ENCODE measurements at places on chromosomes 4 and X.
A peak's percentile ranks its signal among the peaks of the same experiment; 100 is the strongest.

DNA sequence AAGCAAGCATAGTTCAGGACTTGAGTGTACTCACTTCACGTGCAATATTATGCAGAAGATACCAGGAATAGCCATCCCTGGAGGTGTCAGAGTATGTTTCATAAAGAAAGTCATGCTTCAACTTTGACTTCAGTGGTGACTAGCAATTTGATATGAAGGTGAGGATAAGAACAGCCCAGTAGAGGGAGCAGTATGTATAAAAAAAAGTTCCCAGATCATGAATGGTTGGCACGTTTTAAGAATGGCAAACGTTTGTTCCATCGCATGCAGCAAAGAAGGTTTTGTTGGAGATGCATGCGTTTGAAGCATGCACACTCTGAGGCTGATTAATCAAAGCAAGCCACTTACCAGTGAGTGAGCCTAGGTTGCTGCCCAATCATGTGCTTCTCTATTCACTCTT is 33.5 kb upstream of the SLITRK4 start:
- DNase-seq = no peak

GRCh38 chr4:41015016-41015675 is 199.2 kb downstream of the APBB2 start:
- no peak for DNase-seq

DNA sequence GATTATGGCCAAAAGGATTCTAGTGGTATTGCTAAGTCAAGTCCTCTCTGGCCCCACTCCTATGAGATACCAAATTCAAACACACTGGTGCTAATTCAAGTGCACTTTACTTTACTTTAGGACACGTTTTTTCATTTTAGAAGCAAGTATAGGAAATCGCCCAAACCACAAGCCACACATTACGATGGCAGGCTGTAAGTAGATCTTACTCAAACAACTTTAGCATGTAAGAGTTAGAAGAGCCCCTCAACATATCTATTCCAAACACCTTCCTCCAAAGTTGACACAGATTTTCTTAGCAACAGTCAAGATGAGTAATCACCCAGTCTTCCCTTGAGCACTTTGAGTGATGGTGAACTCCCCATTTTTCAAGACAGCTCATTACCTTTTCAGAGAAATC is 43.6 kb downstream of the DRD5 start:
- DNase-seq = no peak

GRCh38 chr4:2798399-2799223 is 5.7 kb downstream of the SH3BP2 start:
- DNase-seq = no peak

DNA sequence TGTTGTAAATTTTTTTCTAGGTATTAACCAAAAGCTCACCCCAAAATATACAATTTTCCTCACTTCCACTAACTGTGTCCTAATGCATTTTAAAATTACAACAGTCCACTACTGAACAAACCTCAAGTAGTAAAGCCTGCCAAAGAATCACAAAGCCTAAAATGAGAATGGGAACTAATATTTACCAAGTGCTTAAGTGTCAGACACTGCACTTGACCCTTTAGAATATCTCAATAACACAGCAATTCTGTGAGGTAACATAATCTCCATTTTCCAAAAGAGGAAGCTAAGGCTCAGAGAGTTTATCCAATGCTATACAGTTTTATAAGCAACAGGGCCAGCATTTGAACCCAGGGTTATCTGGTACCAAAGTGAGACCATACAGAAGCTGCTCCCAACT is 4.9 kb downstream of the SLC9A7 start:
- no peak for DNase-seq

DNA sequence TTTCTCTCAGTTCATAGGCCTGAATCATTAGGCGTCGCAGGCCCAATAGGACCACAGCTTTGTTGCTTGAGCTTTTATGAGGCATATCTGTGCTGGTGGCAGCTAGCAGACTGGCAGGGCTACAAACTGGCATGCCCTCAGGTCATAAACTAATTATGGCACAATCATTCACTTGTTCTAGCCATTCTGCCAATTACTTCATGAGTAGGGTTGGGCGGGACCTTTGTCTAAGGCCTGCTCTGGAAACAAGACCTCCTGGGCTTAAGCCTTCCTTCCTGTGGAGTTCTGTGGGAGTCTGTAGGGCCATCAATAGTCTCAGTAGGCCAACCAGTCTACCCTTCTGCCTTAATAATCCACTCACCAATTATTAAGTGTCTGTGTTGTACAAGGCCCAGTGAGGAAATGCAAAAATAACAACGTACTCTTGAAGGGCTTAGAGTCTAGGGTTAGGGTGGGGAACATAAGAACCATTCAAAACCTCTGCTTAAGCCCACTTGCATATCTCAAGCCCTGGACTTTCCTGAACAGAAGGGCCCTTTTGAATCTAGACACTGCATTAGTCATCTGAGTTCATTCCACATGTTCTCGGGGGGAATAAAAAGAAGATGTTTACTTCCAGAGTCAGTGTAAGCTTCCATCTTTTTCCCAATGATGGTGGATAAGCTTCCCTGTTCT is 44.5 kb downstream of the SHROOM4 start:
- DNase-seq = no peak

DNA sequence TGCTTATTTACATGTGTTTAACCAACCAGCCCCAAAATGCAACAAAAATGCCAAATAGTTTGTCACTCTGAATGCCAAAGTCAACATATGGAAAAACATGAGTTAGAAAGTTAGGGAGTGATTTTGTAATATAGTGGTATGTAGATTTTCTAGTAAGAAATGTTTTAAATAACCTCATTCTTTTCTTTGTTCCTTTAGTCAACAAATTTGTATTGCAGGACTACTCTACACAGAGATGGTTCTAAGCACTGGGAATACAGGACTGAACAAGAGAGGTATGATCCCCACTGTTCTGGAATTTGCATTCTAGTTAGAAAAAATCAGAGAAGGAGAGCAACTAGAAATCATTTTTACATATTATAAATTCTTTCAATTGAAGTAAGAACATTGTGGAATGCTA is 218.8 kb upstream of the ANXA10 start:
- DNase-seq = no peak

GRCh38 chrX:66638591-66639500 is at the start of gene EDA2R:
TSS of gene EDA2R (minus strand) at chrX:66639078. CDS start at chrX:66616020, 23,058 bp downstream.
- DNase-seq = peak; percentile 88

- DNase-seq = no peak
Measured at GRCh38 chrX:39507617-39508299, 590.0 kb downstream of the BCOR start.

GRCh38 chrX:31367816-31368215 is 296.0 kb upstream of the FTHL17 start:
- no peak for DNase-seq

DNA sequence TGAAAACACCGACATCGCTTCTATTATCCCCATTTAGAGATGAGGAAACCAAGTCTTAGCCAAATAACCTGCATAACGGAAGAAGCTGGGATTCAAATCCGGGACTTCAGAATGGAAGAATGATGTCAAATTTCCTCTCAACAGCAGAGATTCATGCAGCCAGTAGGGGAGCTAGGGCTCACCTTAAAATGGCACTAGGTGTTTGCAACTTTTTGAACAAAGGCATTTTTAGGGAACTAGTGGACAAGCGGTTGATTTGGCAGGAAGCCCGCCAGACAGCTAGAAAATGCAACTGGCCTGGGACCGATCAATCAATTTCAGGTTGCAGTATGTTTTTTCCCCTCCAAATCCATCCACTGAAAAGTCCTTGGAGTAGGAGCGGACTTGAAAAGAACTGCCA is 224.2 kb downstream of the PTTG2 start:
- no peak for DNase-seq

DNA sequence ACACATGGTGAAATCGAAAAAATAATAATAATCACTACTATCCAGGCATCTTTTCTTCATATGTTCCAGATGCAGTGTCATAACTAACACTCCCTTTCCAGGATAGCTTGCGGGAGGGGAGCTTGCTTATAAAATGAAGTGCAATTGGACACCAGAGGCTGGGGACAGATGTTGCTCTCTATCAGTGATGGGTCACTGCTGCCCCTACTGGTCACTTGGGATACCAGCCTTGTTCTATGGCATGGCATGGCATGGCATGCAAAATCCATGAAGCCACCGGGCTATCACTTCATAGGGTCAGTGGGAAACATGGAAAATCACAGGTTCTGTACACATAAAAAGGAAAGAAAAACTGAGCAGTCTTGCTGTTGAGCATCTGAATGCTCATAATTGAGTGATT is 168.1 kb downstream of the GLRA2 start:
- peak; percentile 3 for DNase-seq

DNA sequence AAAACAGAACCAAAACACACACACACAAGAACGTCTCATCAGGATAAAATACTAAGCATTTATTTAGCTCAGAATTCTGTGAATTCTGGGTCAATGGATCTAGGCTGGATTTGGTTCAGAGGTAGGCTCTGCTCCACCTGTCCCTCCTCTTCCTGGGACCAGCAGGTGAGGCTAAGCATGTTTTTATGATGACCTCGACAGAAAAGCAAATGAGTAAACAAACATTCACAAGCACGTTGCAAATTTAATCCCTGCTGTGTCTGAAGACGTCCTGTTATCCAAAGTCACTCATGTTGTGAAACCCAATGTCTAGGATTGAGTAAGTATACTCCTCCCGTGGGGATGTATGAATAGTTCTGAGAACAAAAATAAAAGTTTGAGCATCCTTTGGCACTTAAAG is 371.4 kb upstream of the TECRL start:
- no peak for DNase-seq

DNA sequence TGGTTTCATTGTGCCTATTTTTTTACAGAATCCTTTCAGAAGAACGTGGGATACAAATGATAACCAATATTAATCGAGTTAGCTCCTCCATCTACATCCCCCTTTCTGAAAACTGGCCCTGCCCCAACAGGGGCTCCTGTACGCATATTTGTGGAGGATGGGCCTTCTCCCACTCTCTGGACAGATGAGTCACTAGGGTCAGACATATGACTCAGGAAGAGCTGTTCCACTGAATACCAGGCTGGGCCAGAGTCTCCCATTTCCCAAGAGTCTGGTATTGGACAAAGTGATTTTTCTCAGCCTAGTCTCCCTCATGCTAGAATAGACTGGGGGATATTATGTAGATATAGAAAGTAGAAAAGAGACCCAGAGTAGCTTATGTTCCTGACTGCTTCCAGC is 142.4 kb downstream of the TSPAN5 start:
- peak; percentile 77 for DNase-seq

GRCh38 chr4:62285026-62285425 is 1084.9 kb downstream of the ADGRL3 start:
- DNase-seq = no peak

GRCh38 chr4:38529189-38530115 is 134.5 kb upstream of the KLF3 start:
- no peak for DNase-seq

DNA sequence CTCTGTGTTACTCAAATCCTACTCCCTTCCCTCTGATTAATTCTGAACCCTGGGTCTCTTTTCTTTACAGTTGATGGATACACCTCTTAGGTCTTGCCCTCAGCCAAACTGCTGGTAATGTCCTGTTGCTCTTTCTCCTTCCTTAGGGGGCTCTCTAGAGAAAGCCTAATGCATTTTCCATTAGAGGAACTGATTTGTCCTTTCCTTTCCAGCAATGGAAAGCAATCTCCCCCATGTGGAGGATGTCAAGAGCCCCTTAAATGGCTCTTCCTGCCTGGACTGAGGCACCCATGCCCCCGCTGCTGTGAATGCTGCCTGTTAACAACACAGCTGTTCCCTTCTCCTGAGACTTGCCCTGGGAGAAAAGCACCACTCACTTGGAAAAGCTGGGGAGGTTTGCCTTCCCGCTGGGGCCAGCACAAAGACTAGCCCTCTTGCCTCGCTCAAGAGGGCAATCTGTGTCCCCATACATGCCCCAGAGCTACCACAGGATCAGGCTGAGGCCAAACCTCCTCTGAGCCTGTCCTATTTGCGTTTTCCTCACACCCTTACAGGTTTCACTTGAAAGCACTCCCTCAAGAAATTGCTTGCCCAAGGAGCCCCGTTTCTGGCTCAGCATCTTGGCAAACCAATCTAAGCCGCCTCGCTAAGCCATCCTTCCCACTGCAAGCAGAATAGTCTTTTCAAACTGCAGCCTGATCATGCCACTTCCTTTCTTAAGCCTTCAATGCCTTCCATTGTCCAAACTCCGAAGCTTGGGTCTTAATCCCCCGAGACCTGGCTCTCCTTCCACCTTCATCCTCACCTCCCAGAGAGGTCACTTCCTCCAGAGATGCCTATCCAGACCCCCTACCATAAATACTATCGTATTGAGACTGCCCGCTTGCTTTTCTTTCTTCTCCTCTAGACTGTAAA is 23.2 kb upstream of the SMIM20 start:
- no peak for DNase-seq

- no peak for DNase-seq
Measured at GRCh38 chr4:68358988-68359387, 9.1 kb upstream of the YTHDC1 start.

GRCh38 chr4:123643691-123644090 is 247.1 kb downstream of the SPRY1 start:
- no peak for DNase-seq

- DNase-seq = no peak
Measured at GRCh38 chrX:31604629-31605221, 532.9 kb upstream of the FTHL17 start.

- no peak for DNase-seq
Measured at GRCh38 chrX:72430405-72430968, 124.8 kb upstream of the CITED1 start.

DNA sequence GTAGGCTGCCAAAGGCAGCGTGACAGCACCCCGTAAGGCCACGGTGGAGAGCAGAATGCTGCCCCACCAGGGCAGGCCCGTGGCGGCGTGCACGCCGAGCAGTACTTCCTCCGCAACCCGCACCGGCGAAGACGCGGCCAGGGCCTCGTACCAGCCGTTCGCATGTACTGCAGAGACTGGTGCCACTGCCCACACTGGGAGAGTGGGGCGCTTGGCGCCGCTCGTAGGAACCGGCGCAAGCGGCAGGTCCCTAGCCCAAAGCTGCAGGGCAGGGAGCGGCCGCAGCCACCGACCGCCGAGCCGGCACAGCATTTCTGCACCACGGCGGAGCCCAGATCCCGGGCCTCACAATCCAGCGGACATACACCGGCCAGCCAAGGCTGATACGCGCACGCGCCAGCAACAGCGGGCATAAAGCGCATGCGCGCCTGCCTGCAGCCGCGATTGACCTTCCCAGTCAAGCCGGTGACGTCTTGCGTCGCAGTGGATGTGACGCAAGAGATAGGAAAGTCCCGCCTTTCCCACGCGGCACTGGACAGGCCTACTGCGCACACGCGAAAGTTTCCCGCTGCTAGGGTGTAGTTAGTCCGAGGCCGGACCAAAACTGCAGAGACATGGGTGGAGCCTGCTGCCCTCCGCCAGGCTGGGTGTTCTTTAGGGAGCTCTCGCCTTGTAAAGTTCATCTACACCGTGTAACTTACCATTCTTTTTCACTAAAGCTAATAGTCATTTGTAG is at the start of gene COX18:
Gene COX18, minus strand, starts transcription at position 379 of the 736 bp plus-strand sequence. Its CDS starts 67 bp downstream, at position 312.
- DNase-seq = peak; percentile 98

Data from HFFc6 (cell line).